Bronchus fibroblast of lung (primary cell): ENCODE measurements at places on chromosomes 3 and 15. TPM values are rescaled to one million over a fixed set of nuclear protein-coding genes. Genes with fewer than 3 reads are reported as not detected.

The SHF gene
- total RNA-seq = 1.3 and 3.0 TPM in 2 replicates

The ASB14 gene
- total RNA-seq = not detected in 2 replicates

The WNT5A gene
- 31.4 and 33.5 TPM in 2 replicates for total RNA-seq

The MCTP2 gene
- total RNA-seq = 1.8 TPM in 2 replicates
